BJ (cell line): ENCODE measurements at places on chromosomes 2 and 18.

GRCh38 chr2:51695531-51695930, 663.6 kb upstream of the NRXN1 start:
- DNase-seq: no peak

GRCh38 chr18:58870130-58870529, 5.5 kb downstream of the ZNF532 start:
- DNase-seq: no peak

DNA sequence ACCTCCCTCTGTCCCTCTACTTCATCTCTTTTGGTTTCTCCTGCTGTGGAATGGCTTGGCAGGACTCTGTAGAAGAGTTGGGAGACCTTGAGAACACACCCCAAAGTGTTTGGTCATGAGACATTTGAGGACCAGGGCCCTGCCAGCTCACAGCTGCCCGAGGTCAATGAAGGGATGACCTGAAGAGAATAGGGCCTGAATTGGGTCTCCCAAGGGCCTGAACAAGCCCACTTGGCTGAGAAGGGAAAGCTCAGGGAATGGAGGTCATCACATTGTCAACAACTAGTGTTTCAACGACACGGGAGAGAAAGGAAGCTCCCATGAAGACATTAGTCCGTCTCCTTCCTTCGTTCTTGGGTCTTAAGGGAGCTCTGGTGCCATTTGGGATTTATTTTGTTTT, 52.8 kb downstream of the TTC32 start:
- no peak for DNase-seq

- DNase-seq: no peak
Measured at GRCh38 chr2:197673106-197673505, 2.3 kb downstream of the RFTN2 start.

- DNase-seq: no peak
Measured at GRCh38 chr2:675051-675450, 2.2 kb downstream of the TMEM18 start.

- DNase-seq: no peak
Measured at GRCh38 chr2:218125626-218126080, at the start of gene CXCR2. TSS of gene CXCR2 (plus strand) at chr2:218126028. CDS start at chr2:218134802, 8,774 bp downstream.

GRCh38 chr2:57567245-57567644, 479.4 kb upstream of the VRK2 start:
- DNase-seq: no peak

DNA sequence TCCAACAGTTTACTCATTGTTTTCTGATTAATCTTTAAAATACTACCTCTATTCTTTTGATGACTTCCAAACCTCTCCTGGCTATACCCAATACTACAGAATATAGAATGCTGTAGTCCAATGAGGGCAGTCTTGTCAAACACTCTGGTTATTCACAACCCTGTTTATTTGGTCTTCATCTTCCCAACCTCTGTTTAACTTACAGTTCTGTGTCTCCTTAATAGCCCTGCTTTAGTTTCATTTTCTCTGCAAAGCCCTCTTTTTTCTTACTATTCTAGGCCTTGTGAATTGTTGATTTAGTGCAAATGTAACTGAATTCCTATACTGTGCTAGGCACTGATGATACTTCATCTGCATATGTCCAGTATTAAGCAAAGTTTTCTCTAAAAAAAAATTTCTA, 40.0 kb downstream of the ACVR2A start:
- DNase-seq: no peak

DNA sequence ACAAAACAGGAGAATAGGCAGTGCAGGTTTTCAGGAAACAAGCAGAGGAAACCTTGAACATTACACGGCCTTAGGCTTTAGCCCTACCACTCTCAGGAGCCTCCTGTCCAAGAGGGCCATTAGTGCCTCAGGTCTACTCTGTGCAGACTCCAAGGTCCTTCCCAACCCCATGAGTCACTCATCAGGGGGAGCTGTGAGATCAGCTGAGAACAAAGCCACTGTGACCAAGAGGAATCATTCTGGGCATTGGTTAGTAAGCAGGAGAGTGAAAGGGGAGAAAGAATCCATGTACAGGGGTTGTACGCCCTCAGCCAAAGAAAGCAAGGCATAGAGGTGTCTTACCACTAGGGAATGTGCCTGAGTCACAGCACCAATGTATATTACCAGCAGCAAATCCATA, 680.3 kb downstream of the DPP10 start:
- DNase-seq: no peak
